ENCODE measurements at places on chromosomes 7 and 10.

DNA sequence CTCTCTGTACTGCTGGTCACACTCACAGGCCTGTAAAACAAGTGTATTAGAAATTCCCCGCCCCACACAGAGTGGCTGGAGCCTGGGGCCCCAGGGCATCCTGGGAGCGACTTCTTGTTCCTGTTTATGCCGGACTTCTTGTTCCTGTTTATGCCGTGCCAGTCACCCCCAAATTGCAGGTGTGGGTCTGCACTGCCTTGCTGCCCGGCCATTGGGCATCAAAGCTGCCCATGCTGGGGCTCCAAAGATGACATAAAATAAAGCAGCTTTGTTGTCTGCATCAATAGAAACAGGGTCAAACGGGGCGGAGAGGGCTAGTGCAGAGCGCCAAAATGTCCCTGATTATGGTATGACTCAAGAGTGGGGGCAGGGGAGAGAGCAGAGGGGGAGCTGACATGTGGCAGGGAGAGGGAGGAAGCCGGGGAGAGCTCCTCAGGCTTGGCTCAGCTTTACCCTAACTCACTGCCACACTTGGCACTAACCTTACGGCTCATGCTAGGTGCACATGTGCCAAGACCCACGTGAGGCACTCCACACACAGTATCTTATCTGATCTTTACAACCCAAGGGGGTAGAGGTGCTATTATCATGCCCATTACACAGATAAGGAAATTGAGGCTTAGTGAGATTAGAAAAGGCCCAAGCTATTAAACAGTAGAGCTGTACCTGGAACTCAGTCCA lies 98.4 kb downstream of the PIP4K2A start:
- peak; percentile 32 for DNase-seq

DNA sequence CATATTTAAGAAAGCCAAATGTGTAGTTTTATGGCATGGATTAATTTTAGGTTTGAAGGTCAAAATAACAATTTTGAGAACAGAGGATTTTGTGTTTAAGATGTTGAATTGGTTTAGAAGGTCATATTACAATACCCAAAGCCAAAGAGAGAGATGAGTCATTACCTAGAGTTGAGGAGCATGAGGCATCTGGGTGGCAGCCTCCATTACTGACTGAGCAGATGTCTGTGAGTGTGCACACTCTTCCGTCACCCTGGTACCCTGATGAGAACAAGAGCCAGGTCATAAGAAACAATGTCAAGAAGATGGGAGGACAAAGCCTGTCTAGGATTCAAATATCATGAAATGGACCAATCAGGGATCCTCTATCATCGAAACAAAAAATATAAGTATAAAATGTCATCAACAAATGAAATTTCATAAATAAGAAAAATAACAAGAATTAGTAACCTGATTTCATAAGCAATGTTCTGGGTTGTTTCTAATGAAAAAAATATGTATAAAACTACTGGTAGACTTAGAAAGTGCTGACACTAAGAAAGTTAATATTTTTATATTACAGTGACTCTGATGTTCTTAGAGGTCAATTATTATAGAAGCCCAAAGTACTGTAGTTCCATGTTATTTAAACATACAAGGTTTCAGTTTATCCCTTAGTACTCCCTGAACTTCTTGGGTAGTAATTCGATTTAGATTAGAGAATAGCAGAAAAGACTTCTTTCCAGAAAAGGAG lies 20.0 kb downstream of the CUBN start:
- peak; percentile 31 for DNase-seq

DNA sequence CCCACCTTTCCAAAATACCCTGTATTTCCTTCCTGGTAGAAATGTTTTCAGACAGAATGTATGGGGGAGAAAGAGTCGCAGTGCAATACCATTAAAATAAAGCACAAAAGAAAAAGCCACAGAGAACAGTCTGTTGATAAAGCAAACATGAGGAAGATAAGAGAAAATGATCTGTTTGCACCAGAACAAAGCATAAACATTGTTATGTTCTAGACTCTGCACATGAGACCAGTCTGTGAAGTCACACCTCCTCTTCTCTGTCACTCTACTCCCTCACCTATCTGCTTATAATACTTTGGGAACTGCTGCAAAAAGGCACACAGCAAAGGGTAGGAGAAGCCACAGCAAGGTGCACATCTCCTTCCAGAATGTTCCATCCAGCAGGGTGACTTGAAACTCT lies 67.2 kb upstream of the LRGUK start:
- DNase-seq, result no peak

DNA sequence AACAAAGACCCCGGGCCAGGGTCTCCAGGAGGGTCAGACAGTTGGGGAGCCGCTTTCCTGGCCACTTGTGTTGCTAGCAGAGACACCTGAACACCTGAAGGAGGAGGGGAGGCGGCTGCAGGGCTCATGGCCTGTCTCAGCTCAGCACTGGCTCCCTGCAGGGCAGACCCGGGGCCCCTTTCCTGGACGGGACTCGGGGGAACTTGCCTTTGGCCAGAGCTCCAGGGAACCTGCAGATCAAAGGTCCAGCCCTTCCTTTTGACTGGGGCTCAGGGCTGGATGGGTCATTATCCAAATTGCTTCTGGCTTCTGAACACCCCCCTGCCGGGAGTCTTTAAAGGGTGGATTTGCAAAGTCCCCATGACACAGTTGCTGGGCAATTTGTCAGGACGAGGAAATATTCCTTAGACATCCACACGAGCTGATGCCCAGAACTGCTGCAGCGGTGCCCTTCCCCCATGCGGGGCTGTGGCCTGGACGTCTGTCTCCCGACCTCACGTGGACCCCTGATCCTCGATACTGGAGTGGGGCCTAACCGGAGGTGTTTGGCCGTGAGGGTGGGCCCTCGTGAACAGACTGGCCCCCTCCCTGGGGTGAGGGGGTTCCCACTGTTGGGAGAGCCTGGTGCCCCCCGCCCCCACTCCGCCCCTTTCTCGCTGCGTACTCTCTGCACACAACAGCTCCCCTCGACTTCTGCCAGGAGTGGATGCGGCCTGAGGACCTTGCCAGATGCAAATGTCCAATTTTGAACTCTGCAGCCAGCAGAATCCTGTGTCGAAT lies 194.3 kb downstream of the ELFN1 start:
- no peak for DNase-seq

DNA sequence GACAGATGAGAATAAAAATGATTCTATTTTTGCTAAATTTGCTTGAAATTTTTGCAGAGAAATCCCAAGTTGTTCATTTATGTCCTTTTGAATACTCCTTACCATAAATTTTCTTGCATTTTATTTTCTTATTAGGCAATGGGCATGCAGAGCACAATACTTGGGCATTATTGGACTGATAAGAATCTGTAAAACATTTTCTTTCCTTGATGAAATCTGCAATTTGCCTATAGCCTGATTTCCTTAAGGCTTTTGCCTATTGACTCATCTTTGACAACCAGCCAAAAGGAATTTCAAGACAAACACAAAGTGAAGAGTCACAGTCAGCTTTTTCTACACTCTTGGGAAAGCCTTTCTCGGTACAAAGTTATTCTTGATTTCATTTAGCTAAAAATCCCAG lies 30.5 kb upstream of the GNAT3 start:
- no peak for DNase-seq

DNA sequence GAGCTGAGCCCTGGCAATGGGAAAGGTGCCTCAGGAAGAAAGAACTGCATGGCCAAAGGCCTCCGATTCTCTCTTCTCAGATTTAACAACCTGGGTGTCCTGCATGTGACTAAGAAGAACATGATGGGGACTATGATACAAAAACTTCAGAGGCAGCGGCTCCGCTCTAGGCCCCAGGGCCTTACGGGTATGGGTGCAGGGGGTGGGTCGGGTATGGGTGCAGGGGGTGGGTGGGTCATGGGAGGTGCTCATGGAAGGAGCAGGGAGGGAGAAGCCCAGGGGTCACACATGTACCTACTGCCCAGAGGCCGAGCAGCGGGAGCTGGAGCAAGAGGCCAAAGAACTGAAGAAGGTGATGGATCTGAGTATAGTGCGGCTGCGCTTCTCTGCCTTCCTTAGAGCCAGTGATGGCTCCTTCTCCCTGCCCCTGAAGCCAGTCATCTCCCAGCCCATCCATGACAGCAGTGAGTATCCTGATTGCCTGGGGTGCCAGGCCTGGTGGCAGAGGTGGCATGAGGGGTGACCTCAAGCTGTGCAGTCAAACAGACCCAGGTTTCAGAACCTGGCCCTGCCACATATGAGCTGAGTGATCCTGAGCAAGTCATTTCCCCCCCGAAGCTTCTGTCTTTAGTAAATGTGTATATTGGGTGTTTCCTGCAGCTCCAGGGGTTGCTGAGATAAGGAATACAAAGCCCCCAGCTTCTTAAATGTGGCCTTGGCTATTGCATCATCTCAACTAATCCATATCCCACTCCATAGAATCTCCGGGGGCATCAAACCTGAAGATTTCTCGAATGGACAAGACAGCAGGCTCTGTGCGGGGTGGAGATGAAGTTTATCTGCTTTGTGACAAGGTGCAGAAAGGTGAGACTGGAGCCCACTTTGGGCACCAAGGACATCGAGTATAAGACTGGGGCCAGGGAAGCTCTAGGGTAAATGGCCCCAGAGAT lies 2.0 kb downstream of the NFKB2 start:
- DNase-seq, result no peak

GRCh38 chr7:51309361-51310130 lies 7.1 kb downstream of the COBL start:
- no peak for DNase-seq

DNA sequence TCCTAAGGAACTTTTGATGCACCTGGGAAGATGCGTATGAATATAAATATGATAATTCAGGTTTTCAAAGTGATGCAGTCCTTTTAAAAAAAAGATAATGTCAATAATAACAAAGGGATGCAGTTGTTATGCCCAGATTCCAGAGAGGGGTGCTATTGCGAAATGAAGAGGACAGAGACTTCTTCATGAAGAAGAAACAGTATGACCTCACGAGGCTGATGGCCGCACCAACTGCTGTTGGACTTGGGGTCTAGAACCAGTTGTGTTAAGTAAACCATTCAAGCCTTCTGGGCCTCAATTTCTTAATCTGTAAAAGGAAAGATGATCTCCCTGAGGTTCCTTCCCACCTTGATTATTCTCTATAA lies 55.1 kb downstream of the LYZL2 start:
- DNase-seq, result no peak
